ENCODE measurements at places on chromosomes 6 and 20.

DNA sequence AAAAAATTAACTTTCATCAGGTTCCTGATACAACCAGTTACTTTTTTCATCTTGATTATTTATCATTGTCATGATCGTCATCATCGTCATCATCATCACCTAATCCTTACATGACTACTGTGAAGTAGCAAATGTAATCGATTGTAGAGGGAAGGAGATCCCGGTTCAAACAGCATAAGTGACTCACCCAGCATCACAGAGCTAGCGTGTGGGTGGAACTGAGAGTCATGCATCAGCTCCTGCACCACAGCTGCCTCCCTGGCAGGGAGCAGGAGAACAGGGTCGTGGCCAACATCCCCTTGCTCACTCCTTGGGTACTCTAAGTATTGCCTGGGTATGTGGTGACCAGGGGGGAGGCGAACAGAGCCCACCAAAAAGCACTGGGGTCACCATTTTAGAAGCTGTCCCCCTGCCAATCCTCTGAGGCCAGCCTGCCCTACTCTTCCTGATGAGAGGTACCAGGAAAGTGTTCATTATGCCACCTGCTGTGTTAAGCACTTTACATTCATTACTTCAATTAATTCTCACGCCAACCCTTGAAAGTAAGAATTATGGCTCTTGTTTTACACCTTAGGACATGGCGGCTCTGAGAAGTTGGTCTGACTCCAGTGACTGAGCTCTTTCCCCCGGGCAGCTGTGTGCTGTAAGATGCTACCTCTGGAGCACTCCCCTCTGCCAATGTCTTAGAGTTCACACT, 425.2 kb downstream of the CD83 start:
- DNase-seq: no peak

GRCh38 chr6:100289285-100289684, 175.4 kb downstream of the SIM1 start:
- DNase-seq: no peak

DNA sequence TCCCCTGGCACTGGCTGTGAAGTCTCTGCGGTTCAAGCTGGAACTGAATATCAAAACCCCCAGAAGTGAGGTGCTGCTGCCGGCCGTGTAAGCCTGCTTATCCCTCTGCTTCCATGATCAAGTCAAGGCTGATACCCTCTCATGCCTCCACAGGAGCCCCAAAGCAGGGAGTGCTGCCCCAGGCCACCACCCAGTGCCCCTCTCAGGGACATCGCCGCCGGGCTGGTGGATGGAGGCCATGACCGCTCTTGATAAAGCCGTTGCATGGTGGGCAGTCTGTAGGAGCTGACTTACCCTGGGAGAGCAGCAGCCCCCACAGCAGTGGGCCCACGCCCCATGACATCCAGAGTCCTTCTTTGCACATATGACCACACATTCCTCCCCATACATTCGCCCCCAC, 162.0 kb upstream of the CST7 start:
- no peak for DNase-seq

DNA sequence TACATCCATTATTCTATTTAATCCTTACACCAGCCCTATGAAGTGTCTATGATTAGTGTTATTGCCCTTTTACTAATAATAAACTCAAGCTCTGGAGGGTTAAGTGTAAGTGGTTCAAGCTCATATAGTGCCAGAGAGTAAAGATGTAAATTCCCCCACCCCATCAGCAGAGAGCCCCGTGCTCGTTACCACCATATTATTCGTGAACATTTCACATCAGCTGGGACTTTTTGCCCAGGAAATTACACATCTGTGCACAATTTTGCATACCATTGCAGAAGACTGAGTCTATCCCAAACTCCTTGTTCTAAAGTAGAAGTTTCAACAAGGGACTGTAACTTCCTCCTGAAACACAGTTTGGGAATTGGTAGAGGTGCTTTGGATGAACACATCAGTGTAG, 220.1 kb downstream of the BCAS1 start:
- no peak for DNase-seq

DNA sequence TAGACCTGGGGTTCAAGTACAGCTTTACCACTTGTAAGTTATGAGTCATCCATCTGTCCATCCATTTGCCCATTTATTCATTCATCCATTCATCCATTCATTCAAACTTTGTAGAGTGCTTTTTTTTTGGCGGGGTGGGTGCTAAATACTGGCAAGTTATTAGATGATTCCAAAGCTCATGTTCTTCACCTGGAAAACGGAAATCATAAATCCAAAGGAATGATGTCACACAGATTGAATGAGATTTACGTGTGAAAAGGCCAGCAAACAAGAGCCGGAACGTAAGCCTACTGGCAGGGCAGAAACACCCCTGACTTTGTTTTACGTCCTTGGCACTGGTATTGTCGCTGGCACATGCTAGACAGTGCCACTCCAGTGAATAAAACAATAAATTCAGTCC, 480.9 kb upstream of the CHD6 start:
- no peak for DNase-seq

GRCh38 chr20:46053416-46053815, 24.4 kb downstream of the SLC12A5 start:
- no peak for DNase-seq

- DNase-seq: no peak
These were observed 97.4 kb downstream of the LRFN2 start for GRCh38 chr6:40489798-40490197.

DNA sequence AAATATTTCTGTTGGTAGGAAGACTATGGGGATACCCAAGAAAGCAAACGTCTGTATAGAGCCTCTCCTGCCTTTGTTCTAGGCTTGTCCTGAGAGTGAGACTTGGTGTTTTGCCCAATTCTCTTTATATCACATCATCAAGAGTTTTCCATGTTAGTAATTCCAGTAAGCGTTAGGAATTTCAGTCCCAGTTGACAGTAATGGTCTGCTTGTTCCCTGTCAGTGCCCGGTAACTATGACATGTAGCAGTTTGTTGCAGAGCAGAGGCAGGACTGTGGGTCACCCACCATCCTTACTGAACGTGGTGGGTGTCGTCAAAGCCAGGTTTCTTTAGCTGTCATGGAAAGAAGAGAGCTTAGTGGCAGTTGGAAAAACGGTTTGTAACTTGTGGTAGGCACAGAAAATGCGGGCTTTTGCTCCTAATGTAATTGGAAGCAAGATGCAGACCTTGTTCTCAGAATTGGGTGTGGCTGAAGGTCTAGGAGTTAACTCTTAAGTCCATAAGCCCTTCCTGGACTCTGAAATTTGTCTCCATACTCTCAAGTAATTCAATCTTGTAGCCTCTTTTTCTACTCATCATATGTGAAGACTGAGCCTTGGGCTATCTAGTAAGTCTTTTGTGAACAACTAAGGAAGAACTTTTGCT, 188.8 kb downstream of the TMEM242 start:
- DNase-seq: no peak

GRCh38 chr20:15867899-15868298, 705.3 kb downstream of the KIF16B start:
- DNase-seq: peak; percentile 46

Data from WERI-Rb-1 (cell line).